ENCODE measurements at places on chromosomes 16 and 17.

- DNase-seq: no peak
Observed at GRCh38 chr17:77146246-77146632, 5.5 kb downstream of the SEC14L1 start.

GRCh38 chr17:4488989-4489595 lies 9.6 kb upstream of the SPNS2 start:
- no peak for DNase-seq

DNA sequence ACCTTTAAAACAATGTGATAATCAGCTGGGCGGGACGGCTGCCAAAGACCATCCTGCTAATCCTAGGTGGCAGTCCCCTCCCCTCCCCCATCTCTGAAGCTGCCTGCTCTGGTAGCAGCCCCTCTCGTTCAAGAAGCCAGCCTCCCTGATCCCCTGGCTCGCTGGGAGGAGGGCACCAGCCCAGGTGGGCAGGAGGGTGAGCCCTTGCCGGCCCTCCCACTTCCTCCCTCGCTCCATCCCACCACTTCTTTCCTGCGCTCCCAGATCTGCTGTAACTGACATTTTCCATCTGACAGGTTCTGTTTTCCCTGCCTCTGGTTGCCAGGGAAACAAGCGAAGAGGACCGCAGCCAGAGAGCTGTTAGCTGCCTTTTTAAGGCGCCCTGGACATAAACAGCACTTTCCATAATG lies 155.7 kb upstream of the TNRC6C start:
- DNase-seq: no peak

DNA sequence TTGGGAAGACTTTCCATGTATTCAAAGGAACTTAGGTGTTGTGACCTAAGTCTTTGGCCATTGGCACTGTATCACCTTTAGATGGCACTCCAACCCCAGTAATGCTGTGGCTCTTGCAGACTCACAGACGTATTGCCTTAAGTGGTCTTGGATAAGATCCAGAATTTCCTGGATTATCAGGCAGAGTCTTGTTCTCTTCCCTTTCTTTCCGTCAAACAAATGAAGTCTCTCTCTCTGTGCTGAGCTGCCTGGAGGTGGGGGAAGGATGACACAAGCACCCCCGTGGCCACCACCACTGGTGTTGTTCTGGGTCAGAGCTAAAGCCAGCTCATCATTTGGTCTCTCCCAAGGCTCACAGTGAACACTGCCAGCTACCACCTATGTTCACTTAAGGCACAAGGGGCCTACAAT lies 789.9 kb upstream of the KIF2B start:
- DNase-seq: no peak

DNA sequence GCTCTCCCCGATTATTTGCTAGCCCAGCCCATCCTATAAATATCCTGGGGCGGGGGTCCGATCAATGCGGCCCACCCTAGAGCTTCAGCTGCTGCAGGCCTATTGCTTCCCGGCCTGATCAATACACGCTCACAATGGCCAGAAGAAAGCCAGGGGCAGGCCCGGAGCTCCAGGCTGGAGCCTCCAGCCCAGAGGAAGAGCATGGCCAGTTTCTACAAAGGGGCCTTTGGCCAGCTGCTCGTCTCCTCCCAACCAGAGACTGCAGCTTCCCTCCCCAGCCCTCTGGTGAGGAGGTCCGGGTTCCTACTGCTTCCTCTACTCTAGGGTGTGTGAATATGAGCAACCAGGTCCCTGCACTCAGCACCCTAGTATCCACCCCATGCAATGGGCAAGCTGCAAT lies 36.7 kb downstream of the SALL1 start:
- DNase-seq: no peak

DNA sequence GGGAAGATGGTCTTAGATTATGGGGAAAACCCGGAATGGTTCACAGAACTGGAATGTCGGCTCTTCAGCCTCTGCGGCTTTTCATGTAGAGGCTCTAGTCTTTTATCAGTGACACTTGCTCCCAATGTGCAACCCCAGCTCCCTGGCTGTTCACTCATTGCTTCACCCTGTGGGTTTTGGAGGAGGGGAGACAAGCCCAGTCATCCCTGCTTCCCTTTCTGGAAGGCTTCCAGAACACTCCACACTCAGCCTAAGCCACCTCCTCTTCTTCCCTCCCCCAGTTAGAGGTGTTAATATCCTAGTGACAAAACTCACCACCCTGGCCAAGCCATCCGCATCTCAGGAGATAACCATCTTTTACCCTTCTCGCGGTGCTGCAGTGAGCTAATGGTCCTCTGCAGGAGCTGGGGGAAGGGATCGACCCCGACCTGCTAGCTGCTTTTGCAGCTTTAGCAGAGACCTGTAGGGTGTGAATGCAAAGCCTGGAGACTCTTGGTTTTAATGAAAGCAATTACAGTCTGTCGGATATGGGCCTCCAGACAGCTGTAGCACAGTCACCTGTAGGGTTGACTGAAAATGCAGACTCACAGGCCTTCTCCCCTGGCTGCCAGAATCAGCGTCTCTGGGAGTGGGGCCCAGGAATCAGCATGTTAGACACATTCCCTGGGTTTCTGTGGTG lies 24.3 kb upstream of the LASP1NB start:
- DNase-seq: peak; percentile 95

DNA sequence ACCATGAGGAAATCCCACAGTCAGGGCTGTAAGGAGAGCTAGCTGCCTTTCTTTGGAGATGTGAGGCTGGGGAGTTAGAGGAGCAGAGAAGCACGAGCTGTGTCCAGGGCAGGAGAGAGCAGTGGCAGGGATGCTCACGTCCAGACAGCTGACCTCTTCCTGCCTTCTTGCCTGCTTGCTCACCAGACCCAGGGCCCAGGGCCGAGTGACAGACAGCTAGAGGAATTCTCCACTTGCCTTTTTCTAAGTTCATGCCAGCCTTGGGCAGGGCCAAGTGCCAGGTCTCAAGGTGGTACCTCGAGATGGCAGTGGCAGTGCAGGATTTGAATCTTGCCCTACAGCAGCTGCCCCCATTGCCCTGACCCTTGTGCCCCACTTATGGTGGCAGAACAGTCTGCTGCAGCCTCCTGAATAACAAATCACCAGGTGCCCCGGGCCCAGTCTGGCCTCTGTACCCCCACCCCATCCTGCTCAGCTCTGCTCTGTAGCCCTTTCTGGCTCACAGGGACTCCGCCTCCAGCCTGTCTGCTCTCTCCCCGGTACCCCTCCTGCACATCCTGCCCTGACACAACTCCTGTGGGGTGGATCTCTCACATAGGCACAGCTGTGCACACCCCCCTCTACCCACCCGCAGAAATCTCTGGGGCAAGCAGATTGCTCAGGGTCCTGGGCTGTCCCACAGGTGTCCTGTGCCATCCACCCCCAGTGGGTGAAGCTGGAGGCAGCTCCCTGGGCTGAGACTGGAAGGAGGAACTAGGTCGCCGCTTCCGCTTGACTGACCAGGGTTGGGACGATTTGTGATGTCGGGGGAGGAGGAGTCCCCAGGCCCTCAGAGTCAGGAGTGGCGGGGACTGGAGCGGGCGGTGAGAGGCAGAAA lies 25.9 kb downstream of the GRIN2C start:
- DNase-seq: no peak

DNA sequence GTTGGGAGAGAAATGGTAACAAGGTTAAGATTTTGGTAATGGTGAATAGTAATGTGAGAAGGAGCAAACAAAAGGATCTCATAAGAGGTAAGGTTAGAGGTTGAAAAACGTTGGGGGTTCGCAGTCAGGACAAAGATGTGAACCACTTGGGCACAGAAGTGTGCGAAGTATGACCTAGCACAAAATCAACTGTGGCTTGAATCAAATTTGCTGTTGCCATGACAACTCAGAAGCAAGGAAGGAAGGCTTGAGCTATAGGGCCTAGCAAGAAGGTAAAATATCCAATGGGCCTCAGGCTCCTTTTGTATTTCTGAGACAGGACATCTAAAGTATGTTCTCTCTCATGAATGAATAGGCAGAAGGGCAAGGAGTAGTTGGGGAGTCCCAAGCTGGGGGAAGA lies 24.5 kb upstream of the TEKT1 start:
- DNase-seq: no peak

DNA sequence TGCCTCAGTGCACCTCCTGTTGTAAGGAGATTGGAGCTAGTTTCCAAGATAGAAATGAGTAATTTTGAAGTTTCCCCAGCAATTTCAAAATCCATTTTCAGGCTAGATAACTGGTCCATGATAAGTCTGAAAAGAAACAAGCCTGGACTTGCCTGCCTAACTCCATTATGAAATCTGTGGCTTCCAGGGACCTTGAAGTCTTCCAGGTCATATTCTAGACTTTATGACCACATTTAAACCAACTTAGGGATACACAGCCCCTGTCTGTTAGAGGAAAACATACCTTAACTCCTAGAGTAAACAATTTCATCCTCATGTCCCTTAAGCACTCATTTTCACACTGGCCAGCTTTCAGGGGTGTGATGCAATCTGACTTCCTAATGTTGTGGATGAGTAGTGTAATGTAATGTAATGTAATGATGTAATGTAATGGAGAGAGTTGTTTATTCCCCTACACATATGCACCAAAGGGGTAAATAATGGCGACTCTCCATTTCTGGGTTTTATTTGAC lies 96.7 kb upstream of the FAM20A start:
- DNase-seq: peak; percentile 72

GRCh38 chr16:28504707-28505404 lies 1.8 kb downstream of the IL27 start:
- no peak for DNase-seq

DNA sequence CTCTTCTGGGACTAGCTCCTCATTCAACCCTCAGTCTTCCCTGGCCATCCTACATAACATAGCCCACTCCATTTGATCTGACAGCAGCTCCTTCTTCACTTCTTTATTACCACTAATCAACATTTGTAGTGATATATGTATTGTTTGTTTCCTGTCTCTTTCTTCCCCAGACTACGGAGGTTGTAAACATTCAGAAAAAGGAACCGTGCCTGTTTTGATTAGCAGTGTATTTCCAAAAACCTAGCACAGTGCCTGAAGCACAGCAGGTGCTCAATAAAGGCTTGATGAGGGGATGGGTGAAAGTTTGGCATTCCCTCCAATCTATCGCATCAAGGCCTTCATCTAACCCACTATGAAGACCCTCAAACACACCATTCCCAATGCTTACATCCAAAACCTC lies 150.8 kb downstream of the XYLT1 start:
- DNase-seq: no peak
